SJCRH30 (cell line): ENCODE measurements at places on chromosomes 7 and 10. TPM values are rescaled to one million over a fixed set of nuclear protein-coding genes. Genes with fewer than 3 reads are reported as not detected.

GRCh38 chr7:42479816-42480633, 243.0 kb upstream of the GLI3 start:
- DNase-seq, result no peak
- no peaks in the 10 kb centered on the region; the same call in 1 of the 2 replicates for H3K4me1 ChIP-seq
- H3K27ac ChIP-seq, result no peak overlapping the region
- no peak overlapping the region for H3K4me3 ChIP-seq
- H3K27me3 ChIP-seq, result 0 out of 2 replicates have a peak, but pooled peaks cover 2% of the 10 kb centered on the region

DNA sequence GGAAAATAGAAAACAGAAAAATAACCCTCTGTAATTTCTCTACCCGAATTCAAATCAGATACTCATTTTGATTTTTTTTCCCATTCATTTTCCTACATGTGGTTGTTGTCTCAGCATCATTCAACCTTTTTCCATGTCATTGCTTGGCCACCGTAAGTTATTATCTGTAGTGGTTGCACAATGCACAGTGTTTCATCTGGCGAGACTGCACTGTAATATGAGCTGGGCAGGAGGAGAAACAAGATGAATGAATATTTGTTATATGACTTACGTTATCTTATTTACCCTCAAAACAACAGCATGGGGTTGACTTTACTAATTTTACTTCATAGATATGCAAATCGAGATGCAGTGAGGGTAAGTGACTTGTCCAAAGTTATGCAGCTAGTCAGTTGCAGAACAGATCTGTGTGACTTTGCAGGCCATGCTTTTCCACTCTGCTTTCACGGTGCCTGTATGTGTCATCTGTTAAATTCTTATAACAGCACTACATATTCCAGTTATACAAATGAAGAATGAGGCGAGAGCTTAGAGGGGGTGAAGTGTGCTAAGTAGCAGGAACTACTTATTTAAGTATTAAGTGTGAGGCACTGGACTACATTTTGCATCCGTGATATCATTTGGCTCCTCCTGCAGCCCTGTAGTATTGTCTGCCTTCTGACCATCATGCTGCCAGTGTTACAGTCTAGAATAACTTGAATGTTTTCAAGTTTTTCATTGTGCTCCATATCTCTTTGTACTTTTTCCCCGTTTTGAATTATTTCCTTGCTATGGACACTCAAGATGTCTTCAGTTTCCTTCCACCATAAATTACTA, 56.7 kb downstream of the ZMYND11 start:
- no peaks in the 10 kb centered on the region; the same call in 1 of the 2 replicates for H3K36me3 ChIP-seq
- no peaks in the 10 kb centered on the region for H3K27me3 ChIP-seq
- H3K4me3 ChIP-seq, result no peak overlapping the region
- no peak for DNase-seq
- H3K4me1 ChIP-seq, result no peaks in the 10 kb centered on the region
- no peak overlapping the region for H3K27ac ChIP-seq

DNA sequence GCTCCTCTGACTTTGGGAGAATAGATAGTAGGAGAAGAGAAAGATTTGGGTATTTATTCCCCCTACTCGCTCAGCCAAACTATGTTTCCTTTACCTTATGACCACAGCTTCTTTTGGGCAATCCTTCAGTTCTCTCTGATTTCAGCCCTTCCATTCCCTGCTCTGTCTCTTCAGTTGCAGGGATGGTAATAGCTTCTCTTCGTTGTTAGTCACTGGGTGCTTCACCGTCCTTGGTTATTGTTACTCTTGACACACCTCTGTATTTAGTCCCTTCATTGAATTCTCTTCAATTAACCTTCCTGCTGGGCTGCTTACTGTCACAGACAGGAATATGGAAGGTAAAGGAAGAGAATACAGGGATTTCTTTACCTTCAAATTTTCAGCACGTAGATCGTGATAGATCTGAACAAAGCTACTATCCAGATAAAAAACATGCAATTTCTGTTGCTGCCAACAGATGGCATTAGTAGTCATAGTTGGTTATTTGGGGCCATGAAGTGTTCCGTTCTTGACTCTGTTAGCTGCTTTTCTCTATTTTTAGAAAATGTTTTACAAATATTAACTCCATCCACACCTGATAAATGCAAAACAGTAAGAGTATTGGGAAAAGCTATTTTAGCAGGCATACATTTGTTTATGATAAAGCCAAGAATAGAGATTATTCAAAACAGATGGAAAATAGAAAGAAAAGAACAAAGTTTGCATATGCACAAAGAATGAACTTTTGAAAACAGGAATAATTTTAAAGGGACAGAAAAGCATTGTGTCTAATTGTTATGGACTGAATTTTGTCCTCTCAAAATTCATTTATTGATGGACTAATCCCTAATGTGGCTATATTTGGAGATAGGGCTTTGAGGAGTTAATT, 14.0 kb upstream of the PTTG1IP2 start:
- no peaks in the 10 kb centered on the region for H3K36me3 ChIP-seq
- peaks cover 35% of the 10 kb centered on the region for H3K4me1 ChIP-seq

GRCh38 chr7:149216402-149216801, 21.1 kb downstream of the ZNF282 start:
- no peak for DNase-seq
- peaks cover 78% of the 10 kb centered on the region for H3K36me3 ChIP-seq
- no peak overlapping the region for H3K27ac ChIP-seq
- no peaks in the 10 kb centered on the region for H3K27me3 ChIP-seq

GRCh38 chr7:2876031-2876731, 32.1 kb upstream of the GNA12 start:
- H3K4me3 ChIP-seq, result no peak overlapping the region
- H3K27ac ChIP-seq, result peak overlapping the region; percentile 31
- H3K4me1 ChIP-seq, result peaks cover 47% of the 10 kb centered on the region
- no peaks in the 10 kb centered on the region for H3K36me3 ChIP-seq
- DNase-seq, result peak; percentile 97
- H3K27me3 ChIP-seq, result no peaks in the 10 kb centered on the region

DNA sequence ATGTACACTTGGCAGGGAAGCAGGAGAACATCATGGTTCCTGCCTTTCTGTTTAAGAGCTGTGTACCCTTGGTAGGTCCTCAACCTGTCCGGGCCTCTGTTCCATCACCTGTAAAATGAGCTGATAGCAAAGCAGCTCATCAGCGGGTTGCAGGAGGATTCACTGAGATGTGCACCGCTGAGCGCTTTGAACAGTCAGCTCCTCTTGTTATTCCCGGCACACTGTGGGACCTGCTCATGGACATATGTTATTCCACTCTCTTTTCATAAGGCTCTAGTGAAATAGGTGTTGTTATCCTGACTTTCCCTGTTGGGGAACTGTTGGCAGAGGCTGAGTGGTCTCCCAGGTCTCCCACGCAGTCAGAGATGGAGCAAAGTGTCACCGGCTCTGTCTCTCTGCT, 497.5 kb upstream of the ZMIZ1 start:
- H3K4me3 ChIP-seq, result no peak overlapping the region
- H3K27me3 ChIP-seq, result no peaks in the 10 kb centered on the region
- DNase-seq, result no peak
- no peaks in the 10 kb centered on the region for H3K36me3 ChIP-seq

- H3K27me3 ChIP-seq, result no peaks in the 10 kb centered on the region
- DNase-seq, result peak; percentile 8
- no peak overlapping the region for H3K4me3 ChIP-seq
- no peaks in the 10 kb centered on the region for H3K4me1 ChIP-seq
- no peaks in the 10 kb centered on the region for H3K36me3 ChIP-seq
Observed at GRCh38 chr7:78490524-78490923, 692.0 kb downstream of the PHTF2 start.

DNA sequence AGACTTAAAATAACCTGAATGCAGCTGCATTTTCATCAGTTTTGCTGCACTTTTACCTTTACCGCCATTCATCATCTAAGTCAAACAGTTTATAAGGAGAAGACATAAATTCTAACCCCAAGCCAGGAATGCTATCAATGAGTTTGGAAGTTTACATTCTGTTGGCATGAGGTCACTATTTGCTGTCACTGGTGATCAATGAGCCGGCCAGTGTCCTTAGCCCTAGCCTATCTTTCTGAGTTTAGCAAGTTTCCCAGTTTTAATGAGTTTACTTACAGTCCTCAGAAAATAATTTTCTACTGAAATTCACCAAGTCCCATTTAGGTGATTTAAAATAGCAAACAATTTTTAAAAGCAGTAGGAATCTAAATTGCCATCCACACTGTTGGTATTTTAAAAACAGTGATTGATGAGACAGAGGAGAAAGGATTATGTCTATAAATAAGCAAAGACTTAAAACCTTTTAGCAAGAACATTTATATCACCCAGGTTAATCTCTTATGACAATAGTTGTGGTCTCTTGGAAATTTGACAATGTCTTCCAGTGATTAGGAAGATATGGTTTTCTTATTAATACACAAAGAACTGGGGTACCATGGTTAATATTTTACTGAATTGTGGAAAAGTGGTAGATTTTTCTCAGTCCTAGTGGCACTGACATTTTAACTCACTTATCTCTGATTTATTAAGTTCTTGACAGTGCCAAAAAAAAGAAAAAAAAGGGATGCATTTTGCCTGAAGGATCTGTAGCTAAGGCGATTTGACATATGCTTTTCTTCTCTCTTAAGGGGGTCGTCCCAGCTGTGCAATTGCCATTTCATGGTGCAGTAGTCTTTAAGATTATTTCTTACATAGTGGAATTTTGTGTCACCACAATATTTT, 443.4 kb upstream of the ANKRD30A start:
- no peak overlapping the region for H3K27ac ChIP-seq
- no peaks in the 10 kb centered on the region for H3K36me3 ChIP-seq
- peak; percentile 6 for DNase-seq
- no peaks in the 10 kb centered on the region for H3K27me3 ChIP-seq

DNA sequence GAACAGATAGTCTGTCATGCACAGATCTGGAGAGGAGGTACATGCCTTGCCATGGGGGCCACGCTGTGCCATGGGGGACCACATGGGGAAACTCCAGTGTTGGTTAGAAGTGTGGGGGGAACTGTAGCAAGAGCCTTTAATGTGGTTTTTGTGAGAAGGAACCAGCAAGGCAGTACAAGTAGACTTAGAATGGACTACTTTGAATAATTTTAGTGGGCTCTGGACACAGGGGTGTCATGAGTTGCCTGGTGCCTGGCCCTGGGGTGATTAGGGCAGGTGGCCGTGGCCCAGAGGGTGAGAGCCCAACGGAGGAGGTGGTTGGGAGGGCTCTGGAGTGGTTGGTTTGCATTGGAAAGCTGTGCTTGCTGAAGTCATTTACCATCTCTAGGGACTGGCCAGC, 77.2 kb downstream of the CXCL12 start:
- no peaks in the 10 kb centered on the region for H3K4me1 ChIP-seq
- no peak overlapping the region for H3K4me3 ChIP-seq

Gene TYW1B
- total RNA-seq, result 7.2 and 7.6 TPM in 2 replicates

Gene C10orf90
- 0.12 TPM in 1 of 2 replicates, not detected in the other for total RNA-seq

DNA sequence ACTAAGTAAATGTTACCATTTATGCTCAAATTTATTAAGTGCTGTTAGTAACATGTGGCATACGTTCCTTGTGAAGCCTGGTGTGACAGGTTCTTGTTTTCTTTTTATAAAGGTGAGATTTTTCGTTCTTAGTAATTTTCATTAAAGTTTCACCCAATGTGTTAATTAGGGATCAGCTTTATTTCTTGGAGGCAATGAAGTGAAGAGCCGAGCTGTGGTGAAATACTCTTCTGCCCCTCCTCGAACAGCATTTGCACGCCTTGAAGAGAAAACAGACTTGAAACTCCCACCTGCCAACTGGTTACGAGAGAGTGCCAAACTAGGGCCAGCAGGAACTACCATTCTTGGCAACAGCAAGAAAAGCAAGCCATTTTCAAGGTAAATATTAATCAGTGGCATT, 1.5 kb downstream of the EDRF1 start:
- DNase-seq, result no peak
- no peak overlapping the region for H3K4me3 ChIP-seq

- no peaks in the 10 kb centered on the region for H3K36me3 ChIP-seq
- H3K4me3 ChIP-seq, result no peak overlapping the region
- H3K27me3 ChIP-seq, result no peaks in the 10 kb centered on the region
- no peak overlapping the region for H3K27ac ChIP-seq
- no peak for DNase-seq
Observed at GRCh38 chr10:18859659-18860058, 188.9 kb upstream of the MALRD1 start.

Gene OTUD1
- 10.4 and 11.8 TPM in 2 replicates for total RNA-seq

- H3K4me1 ChIP-seq, result no peaks in the 10 kb centered on the region
- H3K27me3 ChIP-seq, result no peaks in the 10 kb centered on the region
- H3K4me3 ChIP-seq, result no peak overlapping the region
- no peaks in the 10 kb centered on the region for H3K36me3 ChIP-seq
- no peak overlapping the region for H3K27ac ChIP-seq
- no peak for DNase-seq
Observed at GRCh38 chr7:106561666-106562411, 99.1 kb downstream of the CCDC71L start.

GRCh38 chr7:139081584-139081983, 27.9 kb downstream of the ZC3HAV1 start:
- no peak overlapping the region for H3K27ac ChIP-seq
- no peak overlapping the region for H3K4me3 ChIP-seq
- no peak for DNase-seq
- H3K27me3 ChIP-seq, result no peaks in the 10 kb centered on the region
- no peaks in the 10 kb centered on the region for H3K36me3 ChIP-seq

GRCh38 chr7:158979023-158979529, 122.7 kb downstream of the DYNC2I1 start:
- no peak overlapping the region for H3K27ac ChIP-seq
- no peak for DNase-seq
- H3K27me3 ChIP-seq, result no peaks in the 10 kb centered on the region

Gene PON3
- total RNA-seq, result not detected in 2 replicates

DNA sequence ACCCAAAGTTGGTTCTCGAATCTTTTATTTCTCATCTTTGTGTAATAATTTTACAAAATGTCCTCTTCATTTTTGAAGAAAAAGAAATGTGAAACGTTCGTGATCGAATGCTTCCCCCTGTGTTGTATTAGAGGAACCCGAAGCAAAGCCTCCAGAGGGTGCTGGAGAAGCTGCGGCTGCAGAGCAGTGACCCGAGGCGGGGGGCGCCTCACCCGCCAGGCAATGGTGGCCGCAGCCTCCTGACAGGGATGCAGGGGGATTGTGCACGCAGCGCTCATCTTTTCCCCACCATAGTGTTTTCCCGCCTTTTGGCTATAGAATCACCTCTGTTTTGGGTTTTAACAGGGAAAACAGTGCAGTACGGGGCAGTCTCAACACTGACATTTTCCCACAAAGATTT, 307.5 kb upstream of the ANKRD30A start:
- no peak overlapping the region for H3K27ac ChIP-seq
- H3K4me1 ChIP-seq, result no peaks in the 10 kb centered on the region
- no peak for DNase-seq
- H3K4me3 ChIP-seq, result no peak overlapping the region

DNA sequence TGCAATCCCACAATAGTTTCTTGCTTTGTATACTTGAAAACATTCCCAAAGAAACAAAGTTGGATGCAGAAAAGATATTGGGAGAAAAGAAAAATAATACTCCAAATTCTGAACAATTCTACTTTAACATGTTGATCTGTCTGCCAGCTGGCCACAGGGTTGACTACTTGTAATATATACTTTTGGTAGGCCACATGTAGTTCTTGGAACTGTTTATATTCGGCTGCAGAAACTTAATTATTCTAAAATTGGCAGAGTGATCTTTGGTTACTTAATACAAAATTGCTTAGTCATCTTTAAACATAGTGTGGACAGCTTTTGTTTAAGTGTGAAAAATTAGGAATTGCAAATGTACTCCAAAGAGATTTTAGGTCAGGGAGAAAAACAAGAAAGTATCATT, 76.0 kb downstream of the CALD1 start:
- H3K27ac ChIP-seq, result no peak overlapping the region
- peaks cover 11% of the 10 kb centered on the region for H3K4me1 ChIP-seq
- H3K27me3 ChIP-seq, result no peaks in the 10 kb centered on the region
- DNase-seq, result no peak
- no peak overlapping the region for H3K4me3 ChIP-seq

Gene CCSER2
- 14.4 and 16.5 TPM in 2 replicates for total RNA-seq

- DNase-seq, result no peak
- no peak overlapping the region for H3K27ac ChIP-seq
- H3K4me3 ChIP-seq, result no peak overlapping the region
- H3K4me1 ChIP-seq, result peaks cover 13% of the 10 kb centered on the region
Observed at GRCh38 chr10:29798921-29799690, 164.3 kb upstream of the SVIL start.
